ENCODE measurements at places on chromosomes 5 and 9.

DNA sequence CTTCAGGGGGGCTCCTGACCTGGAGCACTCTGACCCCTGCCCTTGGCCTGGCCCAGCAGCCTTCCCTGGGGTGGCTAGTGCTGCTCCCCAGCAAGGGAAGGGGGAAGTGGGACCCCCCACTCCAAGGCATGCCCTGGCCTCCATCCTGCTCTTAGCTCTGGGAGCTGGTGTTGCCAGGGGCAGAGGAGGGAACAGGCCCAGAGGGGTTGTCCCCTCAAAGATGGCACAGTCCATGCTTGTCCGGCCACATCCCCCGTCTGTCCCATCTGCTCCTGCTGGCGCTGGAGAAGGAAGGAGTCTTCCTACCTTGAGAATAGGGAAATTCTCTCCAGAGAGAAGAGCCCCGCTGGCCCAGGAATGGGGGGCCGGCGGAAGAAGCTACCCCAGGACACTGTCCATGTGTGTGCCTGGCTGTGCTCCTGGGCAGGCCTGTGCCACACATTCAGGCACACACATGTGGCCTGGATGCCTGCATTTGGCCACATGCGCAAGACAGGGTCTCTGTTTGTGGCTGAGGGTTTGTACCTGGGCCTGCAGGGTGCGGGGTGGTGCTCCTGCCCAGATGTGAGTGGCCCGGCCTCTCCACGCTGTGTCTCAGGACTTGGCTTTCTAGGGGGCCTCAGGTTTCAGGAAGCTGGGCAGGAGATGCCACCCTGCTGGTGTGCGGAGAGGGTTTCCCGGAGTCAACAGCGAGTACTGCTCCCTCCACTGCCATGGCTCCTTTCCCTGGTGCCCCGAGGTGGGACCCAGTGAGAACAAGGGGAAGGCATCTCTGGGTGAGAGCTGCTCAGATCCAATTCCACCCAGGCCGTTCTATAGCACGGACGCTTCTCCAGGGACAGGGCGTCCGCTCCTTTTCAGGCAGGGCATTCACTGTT, 247.1 kb downstream of the PBX3 start:
- DNase-seq = no peak

GRCh38 chr9:34454571-34455065, 3.8 kb downstream of the FAM219A start:
- DNase-seq = no peak

DNA sequence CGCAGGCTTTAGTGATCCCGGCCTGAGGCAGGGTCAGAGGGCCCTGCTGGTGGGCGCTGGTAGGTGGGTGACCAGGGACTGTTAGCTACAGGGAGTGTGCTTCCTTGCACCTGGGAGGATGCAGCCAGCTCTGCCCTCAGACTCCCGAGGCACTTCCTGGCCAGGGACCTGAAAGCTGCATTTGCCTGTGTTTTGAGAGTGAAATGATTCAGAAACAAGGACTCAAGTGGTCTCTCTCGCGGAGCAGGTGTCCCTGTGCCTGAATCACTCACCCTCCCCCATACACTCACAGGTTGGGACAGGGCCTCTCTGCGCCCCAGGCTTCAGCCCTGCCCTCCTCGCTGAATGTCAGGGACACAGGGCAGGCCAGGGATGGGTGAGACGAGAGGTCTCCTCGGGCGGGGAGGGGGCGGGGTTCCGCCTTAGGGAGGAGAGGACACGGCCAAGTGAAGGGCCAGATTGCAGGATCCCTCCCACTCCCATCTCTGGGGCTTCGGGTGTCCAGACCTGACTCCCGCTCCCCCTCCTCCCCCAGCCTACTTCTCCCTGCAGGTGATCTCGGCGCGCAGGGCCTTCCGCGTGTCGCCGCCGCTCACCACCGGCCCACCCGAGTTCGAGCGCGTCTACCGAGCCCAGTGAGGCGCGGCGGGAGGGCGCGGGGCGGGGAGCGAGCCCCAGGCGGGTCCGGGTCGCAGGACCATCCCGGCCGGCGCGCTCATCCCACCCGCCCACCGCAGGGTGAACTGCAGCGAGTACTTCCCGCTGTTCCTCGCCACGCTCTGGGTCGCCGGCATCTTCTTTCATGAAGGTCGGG, 1.5 kb downstream of the LTC4S start:
- no peak for DNase-seq

- no peak for DNase-seq
These were observed 188.6 kb downstream of the FSTL4 start for GRCh38 chr5:133423618-133424282.

GRCh38 chr5:59562756-59563389, 330.7 kb downstream of the PDE4D start:
- peak; percentile 89 for DNase-seq

- DNase-seq = no peak
These were observed 7.2 kb downstream of the MLANA start for GRCh38 chr9:5897851-5898250.

GRCh38 chr9:9352877-9353481, 1259.8 kb downstream of the PTPRD start:
- no peak for DNase-seq

DNA sequence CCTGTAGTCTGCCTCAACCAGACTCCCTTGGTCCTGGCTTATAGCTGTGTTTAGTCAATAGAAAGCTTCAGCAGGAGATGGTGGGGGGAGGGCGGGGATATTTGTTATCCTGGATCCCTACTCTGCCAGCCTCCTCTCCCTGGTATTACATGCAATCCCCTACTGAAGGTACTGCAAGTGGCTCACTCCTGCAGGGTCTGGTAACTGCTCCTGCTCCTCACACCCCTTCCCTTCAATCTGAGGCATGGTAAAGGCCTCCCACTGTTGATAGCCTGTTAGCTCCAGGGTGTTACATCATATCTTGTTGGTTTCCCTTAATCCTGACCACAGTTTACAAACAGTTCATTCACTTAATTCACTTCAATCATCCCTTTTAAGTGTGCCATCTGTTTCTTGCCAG, 137.5 kb downstream of the AP3B1 start:
- DNase-seq = no peak

GRCh38 chr5:169168280-169168679, 132.7 kb downstream of the SLIT3 start:
- DNase-seq = no peak

GRCh38 chr9:18473652-18474279, at the start of gene ADAMTSL1:
ADAMTSL1 (plus strand) TSS chr9:18474153; CDS start chr9:18474233, 80 bp downstream.
- no peak for DNase-seq

DNA sequence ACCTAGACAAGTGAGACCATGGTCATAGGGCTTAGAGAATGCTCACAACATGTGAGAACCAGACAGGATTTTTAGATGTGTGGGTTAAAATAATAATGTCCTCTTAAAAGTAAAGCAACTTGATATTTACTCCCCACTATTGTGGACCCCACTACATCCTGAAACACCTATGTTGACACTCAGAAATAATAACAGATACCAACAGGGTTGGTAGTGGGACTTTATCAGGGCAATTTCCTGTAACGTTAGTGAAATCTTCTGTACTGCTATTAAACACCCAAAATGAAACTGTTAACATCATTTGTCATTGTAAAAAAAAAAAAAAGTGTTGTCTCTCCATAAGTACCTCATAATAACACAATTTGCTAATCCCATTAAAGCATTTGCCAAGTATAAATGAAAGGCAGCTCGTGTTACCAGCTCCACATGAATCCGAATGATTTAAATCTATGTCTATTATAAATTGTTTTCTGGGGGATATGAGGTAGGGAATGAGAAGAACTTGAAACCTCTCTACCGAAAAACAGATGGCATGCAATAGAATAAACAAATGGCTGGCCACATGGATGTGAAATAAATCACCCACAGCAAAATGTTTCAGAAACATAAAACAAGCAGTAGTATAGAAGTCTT, 285.9 kb downstream of the ARHGEF28 start:
- no peak for DNase-seq

- DNase-seq = peak; percentile 86
These were observed 358.5 kb upstream of the RGMB start for GRCh38 chr5:98414938-98415337.

DNA sequence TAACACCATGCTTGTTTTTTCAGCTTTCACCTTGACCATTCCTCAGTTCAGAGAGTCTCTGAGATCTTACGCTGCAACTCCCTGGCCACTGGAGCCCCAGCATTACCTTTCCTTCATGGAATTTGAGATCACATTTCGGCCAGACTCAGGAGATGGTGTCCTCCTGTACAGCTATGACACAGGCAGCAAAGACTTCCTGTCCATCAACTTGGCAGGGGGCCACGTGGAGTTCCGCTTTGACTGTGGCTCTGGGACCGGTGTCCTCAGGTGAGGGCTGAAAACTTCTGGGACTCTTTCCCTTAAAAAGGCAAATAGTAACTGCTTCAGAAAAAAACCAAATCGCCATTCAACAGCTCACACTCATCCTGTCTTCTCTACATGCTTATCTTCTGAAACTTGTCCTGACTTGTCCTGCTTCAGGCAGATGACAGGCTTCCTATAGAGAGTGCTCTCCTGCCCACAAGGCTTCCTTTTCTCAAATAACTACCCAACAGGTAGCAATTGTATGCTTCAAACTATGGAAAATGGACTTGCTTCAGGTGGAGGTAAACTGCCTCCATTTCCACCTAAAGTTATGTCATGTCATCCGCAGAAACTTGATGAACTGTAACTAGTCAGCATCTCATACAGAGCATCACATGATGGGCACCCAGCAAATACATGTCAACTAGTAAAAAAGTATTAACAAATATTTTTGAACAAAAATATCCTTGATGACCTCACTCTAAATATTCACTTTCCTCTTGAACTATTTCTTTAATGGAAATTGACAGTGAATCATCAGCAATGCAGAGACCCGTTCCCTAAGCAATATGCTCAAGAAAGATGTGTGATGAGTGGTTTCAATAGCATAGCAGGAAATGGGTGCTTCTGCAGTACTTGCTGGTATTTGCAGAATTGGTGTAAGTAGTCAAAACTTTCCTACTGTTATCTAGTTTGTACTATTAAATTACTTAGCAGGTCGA, 129.2 kb downstream of the LIFR start:
- DNase-seq = no peak
